ENCODE measurements at places on chromosomes 11 and 22.

DNA sequence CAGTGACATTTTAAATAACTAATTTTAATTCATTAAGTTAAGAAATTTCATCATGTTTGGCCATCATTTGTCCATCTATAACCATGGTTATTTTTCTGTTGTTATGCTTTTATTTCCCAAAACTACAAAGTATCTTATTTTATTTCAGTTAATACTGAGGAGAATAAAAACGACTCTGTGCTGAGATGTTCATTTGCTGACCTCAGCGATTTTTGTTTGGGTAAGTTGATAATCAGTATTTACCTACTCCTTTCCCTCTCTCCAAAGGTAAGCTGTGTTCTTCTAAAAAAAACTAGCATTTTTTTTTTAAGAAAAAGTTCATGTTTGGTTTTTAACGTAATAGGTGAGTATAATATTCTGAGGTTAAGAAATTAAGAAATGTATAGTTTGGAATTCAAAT, 111.7 kb downstream of the ANO3 start:
- no peak for DNase-seq

- DNase-seq: no peak
These were observed 4.3 kb upstream of the PHLDA2 start for GRCh38 chr11:2933375-2934020.

GRCh38 chr11:115637599-115638241, 133.5 kb upstream of the CADM1 start:
- no peak for DNase-seq

DNA sequence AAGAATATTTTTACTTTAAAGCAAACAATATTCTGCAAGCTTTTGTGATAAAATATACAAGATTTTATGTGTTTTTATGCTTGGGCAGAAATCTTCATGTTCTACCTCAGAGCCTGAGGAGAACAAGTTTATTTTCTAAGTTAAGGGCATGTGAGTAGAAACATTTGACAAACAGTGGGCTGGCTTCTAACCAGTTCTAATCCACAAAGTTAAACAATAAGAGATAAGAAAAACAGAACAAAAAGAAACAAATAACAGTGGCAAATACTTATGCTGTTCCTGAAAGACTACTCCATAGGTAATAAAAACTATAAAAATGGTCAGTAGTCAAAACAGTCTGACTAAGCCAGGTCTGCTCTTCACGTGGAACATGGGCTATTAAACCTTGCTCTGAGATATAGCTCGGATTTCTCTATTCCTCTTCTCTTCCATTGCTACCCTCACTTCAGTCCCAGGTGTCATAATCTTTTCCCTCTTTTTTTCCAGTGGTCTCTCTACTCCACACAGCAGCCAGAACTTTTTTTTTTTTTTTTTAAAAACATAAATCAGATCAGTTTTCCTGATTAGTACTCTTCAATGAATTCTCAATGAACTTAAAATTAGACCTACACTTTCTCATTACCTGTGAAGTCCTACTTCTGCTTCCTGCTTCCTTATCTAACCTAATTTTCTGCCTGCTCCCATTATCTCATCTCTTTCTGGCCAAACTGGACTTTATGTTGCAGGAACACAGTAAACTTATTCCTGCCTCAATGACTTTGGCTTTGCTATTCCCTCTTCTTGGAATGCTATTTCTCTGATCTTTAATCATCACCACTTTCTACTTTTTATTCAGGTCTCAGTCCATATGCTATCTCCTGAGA, 671.1 kb upstream of the CCDC90B start:
- DNase-seq: no peak

DNA sequence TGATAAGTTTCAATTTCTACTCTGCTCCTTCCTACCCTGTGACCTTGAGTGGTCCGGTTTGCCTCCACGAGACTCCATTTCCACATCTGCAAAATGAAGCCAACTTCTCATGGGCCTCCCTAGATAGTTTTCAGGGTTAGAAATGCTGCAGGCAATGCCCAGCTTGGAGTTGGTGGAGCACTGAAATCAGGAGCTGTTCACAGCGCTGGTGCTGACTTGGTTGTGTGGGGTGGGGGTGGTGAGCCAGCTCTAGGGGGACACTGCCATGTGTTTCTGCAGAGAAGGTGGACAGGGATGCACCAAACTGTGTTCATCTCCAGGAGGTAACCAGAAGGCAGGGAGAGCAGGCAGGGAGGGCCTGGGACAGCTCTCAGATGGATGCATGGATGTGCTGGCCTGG, 37.0 kb downstream of the SGSM1 start:
- DNase-seq: no peak

DNA sequence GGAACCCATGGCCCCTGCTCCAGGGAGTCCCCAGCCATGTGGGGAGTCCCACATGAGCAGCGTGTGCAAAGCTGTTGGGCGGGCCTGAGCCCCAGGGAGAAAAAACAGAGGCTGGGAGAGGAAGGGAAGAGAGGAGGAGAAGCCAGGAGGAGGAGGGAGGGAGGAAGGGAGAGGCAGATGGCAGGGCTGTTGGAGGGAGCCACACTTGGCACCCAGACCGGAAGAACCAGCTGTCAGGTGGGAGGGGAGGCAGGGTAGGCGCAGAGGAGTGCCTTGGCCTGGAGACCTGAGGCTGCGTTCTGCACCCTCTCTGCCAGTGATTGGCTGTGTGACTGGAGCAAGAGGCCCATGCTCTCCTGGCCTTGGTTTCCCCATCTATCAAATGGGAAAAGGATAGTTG, 6.7 kb downstream of the SYNGR1 start:
- no peak for DNase-seq

DNA sequence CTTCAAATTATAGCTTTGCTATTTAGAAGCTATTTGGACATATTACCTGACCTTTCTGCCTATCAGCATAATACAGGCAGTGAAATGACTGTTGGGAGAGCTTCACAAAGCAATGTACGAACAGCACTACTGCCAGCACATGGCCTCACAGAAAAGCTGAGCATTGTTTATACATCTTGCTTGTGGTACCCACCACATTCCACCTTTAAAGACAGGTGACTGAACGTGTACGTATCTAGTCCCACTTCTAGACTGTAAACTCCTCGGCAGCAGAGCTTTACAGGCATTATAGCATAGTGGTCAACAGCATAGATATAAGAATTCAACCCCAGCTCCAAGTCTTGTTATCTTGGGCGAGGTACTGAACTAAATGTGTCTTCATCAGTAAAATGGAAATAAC, 1.6 kb downstream of the JOSD1 start:
- DNase-seq: no peak

GRCh38 chr22:28930357-28931007, 47.1 kb downstream of the ZNRF3 start:
- DNase-seq: no peak

GRCh38 chr11:95055283-95055897, 6.2 kb downstream of the KDM4F start:
- DNase-seq: no peak

DNA sequence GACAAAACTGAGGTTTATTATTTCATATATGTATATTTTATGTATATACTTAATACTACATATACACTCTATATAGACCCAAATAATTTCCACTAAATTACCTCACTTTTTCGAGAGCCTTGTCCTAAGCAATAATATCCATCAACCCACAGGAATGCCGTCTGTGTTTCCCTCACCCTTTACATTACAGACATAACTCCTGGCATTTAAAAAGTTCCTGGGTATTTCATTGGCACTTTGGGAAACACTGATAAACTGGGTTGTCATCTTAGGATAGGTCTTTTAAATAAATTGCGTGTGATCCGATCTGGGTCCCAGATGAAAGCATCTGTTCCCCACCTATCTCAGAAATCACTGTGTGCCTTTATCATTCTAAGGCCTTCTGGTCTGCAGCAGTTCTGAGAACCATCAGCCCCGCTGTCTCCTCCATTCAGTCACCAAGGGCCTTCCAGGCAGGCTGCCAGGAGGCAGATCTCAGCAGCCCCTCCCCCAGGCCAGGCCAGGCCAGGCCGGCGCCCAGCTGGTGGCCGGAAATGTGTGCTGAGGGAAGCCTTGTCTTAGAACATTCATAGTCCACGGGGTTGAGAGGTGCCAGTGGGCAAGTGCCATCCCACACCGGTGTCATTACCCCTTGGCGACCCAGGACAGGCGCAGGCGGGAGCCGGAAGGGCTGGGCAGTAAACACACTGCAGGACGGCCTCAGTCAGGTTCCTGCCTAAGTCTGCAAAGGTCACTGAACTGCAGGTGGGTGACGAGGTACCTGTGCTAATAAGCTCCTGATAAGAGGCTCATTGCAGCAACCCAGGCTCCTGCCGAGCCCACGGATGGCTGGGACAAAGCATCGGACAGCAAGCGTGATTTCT, 3.3 kb downstream of the FGF19 start:
- DNase-seq: no peak

DNA sequence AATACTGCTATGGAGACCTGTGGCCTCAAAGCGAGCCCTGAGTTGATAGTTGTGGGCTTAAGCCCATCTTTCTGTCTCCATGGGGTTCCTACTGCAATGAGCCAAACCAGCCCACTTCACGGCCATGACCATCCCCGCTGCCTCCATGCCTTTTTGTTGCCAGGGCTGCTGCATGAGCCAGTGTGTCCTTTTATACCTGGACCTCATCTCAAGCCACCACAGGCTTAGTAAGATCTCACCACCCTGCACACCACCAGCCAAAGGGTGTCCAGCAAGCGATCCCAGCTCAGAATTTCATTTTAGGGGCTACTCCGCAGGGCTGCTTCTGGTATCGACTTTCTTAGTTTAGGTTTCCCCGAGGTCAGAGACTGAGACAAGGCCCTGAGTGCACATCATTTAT, 8.3 kb downstream of the TP53AIP1 start:
- DNase-seq: no peak

DNA sequence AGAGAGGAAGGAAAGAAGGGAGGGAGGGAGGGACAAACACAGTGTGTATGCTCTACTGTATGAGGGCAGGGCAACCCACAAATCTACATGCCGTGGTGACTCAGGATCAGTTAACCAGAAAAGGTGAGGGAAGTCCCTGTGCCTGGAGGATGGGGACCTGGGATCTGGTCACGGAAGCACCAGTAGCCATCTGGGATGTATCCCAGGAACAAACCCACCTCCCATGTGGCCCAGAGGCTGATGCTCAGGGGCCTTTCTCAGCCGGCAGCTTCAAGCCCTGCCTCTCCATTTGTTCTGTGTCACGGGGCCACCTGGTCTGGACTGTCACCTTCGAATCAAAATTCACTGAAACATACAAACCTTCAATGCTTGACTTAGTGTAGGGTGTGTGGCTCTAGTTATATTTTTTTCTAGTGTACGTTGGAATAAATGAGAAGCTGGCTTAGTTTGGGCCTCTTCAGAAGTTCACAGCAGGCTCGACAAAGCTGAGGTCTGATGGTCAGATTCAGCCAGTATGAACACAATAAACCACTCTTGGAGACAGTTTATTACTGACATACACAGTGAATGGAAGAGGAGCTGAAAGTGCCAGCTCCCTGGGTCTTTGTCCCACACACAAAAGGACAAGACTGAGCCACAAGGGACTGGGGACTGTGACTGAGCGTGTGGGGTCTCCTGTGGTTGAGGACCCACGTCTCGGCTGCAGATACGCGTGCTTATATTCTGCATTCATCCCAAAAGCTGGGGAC, 23.5 kb upstream of the RTL6 start:
- DNase-seq: no peak

- DNase-seq: no peak
These were observed 4.1 kb downstream of the WEE1 start for GRCh38 chr11:9577556-9577955.

DNA sequence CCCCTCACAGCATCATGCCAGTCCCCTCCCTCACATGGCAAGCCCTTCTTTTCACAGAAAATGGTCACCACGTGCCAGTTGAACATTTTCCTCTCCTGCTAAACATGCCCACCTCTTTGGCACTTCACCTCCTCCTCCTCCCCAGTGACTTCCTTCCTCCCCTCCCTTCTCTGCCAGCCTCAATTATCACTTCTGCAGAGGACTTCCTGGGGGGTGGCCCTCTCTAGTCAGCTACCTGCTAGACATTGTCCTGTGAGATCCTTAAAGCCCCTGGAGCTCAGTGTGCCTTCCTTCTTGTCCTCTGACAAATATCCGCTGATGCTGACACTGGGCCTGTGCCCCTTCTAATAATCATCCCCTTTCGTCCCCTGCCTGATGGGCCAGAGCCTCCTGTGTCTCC, 43.2 kb upstream of the E2F8 start:
- DNase-seq: no peak

- DNase-seq: no peak
These were observed 48.9 kb downstream of the RTL6 start for GRCh38 chr22:44449061-44449682.

- DNase-seq: no peak
These were observed 14.1 kb upstream of the KCNQ1OT1 start for GRCh38 chr11:2713661-2714462.

- DNase-seq: no peak
These were observed 25.4 kb downstream of the THOC5 start for GRCh38 chr22:29528144-29528543.

DNA sequence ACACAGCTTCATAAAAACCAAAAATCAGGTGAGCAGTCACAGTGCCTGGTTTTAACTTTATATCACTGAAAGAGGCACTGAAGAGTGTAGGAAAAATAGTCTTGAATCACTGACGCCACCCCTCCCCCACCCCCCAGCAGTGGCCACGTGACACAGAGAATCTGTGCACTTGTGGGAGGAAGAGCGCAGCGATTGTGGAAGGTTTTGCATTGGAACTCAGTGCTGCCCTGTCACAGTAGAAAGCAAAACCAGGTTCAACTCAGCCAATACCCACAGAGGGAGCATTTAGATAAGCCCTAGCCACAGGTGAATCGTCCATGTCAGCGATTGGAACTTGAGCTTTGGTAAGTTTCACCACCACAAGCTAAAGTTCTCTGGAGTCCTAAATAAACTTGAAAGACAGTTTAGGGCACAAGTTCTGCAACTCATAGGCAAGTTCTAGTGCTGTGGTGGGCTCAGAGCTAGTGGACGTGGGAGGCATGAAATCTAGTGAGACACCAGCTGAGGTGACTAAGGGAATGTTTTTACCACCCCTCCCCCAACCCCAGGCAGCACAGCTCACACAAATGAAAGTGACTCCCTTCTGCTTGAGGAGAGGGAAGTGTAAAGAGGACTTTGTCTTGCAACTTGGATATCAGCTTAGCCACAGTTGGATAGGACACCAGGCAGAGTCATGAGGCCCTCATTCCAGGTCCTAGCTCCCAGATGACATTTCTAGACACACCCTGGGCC, 13.3 kb downstream of the OR52B2 start:
- no peak for DNase-seq

GRCh38 chr11:60719391-60719790, 5.1 kb upstream of the MS4A18 start:
- no peak for DNase-seq

GRCh38 chr22:45268167-45268957, 16.4 kb upstream of the UPK3A start:
- no peak for DNase-seq

GRCh38 chr11:29024386-29024785, 916.2 kb downstream of the METTL15 start:
- DNase-seq: no peak

GRCh38 chr11:16989554-16989953, 24.7 kb downstream of the PLEKHA7 start:
- DNase-seq: no peak
